ENCODE measurements at places on chromosomes 5 and 9. TPM values are rescaled to one million over a fixed set of nuclear protein-coding genes. Genes with fewer than 3 reads are reported as not detected.

DNA sequence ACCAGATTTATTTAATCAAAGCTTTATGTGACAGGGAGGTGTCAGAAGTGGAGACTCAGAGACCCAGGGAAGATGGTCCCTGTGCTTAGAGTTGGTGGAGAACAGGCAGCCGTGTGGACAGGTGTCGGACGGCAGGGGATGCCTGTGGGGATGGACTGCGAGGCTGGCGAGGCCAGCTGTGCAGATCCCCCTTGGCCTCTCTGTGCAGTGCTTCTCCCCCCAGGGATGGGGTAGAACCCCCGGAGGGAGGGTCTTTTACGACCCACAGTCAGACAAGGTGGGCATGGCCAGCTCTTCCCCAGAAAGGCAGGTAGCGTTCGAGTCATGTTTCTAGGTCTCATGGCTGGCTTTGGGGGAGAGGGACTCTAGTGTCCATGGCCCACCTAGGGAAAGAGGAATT, 4.7 kb upstream of the SLC2A6 start:
- H3K4me1 ChIP-seq: peaks cover 2% of the 10 kb centered on the region
- H3K27ac ChIP-seq: no peak overlapping the region
- H3K36me3 ChIP-seq: no peaks in the 10 kb centered on the region
- H3K27me3 ChIP-seq: no peaks in the 10 kb centered on the region
- no peak for DNase-seq
- H3K4me3 ChIP-seq: no peak overlapping the region

GRCh38 chr5:135993880-135994636, 34.7 kb upstream of the TGFBI start:
- H3K27ac ChIP-seq: no peak overlapping the region
- H3K4me1 ChIP-seq: no peaks in the 10 kb centered on the region
- H3K27me3 ChIP-seq: no peaks in the 10 kb centered on the region
- H3K36me3 ChIP-seq: no peaks in the 10 kb centered on the region
- no peak for DNase-seq
- no peak overlapping the region for H3K4me3 ChIP-seq

DNA sequence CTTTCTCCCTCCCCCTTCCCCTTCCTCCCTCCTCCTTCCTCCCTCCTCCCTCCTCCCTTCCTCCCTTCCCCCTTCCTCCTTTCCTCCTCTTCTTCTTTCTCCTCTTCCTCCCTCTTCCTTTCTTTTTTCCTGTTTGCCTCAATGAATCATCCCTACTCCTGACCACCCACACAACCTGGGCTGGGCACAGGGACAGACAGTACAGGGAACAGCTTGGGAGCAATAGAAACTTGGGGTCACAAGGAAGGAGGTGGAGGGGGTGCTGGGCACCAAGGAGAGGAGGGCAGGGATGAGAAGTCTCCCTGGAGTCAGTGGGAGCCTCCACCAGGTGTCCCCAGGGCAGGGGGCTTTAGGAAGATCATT, 5.0 kb downstream of the TTC16 start:
- no peaks in the 10 kb centered on the region for H3K36me3 ChIP-seq
- no peak overlapping the region for H3K27ac ChIP-seq
- H3K27me3 ChIP-seq: no peaks in the 10 kb centered on the region
- peaks cover 3% of the 10 kb centered on the region for H3K4me1 ChIP-seq

- H3K36me3 ChIP-seq: no peaks in the 10 kb centered on the region
- no peaks in the 10 kb centered on the region for H3K27me3 ChIP-seq
- peak overlapping the region; percentile 66 for H3K27ac ChIP-seq
- DNase-seq: peak; percentile 33
- peak overlapping the region; percentile 45 for H3K4me3 ChIP-seq
- peaks cover 44% of the 10 kb centered on the region for H3K4me1 ChIP-seq
Measured at GRCh38 chr9:136693490-136694162, 6.4 kb upstream of the AGPAT2 start.

- H3K27me3 ChIP-seq: no peaks in the 10 kb centered on the region
- no peak overlapping the region for H3K27ac ChIP-seq
- no peak overlapping the region for H3K4me3 ChIP-seq
- no peaks in the 10 kb centered on the region for H3K36me3 ChIP-seq
- no peaks in the 10 kb centered on the region for H3K4me1 ChIP-seq
Measured at GRCh38 chr9:133273819-133274218, 1.2 kb downstream of the ABO start.

- no peaks in the 10 kb centered on the region for H3K27me3 ChIP-seq
- DNase-seq: no peak
- no peak overlapping the region for H3K27ac ChIP-seq
- no peaks in the 10 kb centered on the region for H3K36me3 ChIP-seq
- H3K4me1 ChIP-seq: no peaks in the 10 kb centered on the region
Measured at GRCh38 chr5:86986837-86987236, 280.8 kb upstream of the RASA1 start.

The IDNK gene
- 1.9 TPM for total RNA-seq

The PIP5K1B gene
- total RNA-seq: not detected

The OSMR gene
- total RNA-seq: 82.4 TPM
